Activated CD8-positive, alpha-beta memory T cell treated with anti-CD3 and anti-CD28 coated beads for 4 hours (primary cell): ENCODE measurements at places on chromosomes 2 and 18.

GRCh38 chr2:147223119-147223518 is 621.7 kb upstream of the ACVR2A start:
- DNase-seq: no peak

GRCh38 chr2:127408004-127408806 is 10.0 kb upstream of the PROC start:
- peak; percentile 84 for DNase-seq

DNA sequence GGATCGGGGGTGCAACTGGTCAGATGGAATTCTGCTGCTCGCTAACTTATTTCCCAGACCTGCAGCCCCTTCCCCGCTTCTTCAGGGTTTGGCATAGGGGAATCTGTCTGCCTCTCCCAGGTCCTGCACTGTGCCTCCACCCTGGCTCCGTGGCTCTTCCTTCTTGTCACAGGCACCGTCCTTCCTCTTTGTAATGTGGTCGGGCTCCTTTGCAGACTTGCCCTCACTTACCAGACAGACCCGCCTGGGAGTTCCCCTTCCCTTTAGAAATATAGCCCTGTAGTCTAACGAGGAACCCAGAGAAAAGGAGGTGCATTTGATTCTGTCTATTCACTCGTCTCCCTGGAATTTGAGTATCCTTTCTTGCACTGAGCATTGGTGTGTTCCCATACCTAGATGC is 63.9 kb upstream of the PAX8 start:
- no peak for DNase-seq

DNA sequence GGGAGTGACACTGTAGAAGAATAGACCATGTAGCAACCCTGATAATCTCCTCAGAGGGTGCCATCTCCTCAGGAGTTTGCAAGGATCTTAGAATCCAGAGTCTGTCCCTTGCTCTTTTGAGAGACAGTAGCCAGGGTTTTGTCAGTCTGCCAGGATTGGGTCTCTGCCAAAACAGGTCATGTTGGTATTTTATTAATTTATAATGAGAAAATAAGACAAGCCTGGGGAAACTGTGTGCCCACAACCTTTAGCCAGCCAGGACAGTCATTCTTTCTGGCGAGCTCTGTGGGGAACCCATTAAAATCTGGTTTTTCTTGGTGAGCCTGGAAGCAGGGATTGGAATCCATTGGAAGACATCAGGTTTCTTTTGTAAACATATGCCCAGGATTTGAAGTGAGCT is 78.6 kb downstream of the PTPRM start:
- no peak for DNase-seq

DNA sequence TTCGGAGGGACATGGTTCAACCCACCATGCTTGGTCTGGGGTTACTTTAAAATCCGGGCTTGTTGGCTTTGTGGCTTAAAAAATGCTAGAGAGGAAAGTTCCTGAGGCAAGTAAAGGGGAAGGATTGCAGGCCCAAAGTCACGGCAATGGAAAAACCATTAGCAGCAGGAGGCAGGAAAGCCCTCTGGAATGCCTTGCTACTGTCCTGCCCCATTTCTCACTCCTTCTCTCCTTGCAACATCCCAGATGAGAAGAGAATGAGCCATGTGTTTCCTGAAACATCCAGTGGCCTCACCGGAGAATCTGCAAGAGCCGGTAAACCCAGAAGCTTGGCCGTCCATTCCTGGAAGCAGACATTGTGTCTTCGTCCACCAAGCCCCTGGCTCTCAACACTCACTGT is 97.4 kb upstream of the LCLAT1 start:
- DNase-seq: no peak
